ENCODE measurements at places on chromosomes 16 and 17. TPM values are rescaled to one million over a fixed set of nuclear protein-coding genes. Genes with fewer than 3 reads are reported as not detected.

CIITA gene
- total RNA-seq, result 5.6 TPM

SAP30BP gene
- total RNA-seq, result 37.7 TPM

EPOP gene
- 0.32 TPM for total RNA-seq

CIBAR2 gene
- not detected for total RNA-seq

MGRN1 gene
- total RNA-seq, result 22.5 TPM

C16orf74 gene
- 6.6 TPM for total RNA-seq

GRCh38 chr16:85347213-85347591 is 234.9 kb upstream of the CIBAR2 start:
- no peak for DNase-seq

- no peak for DNase-seq
These were observed 17.5 kb upstream of the MTMR4 start for GRCh38 chr17:58531661-58532554.

- no peak for DNase-seq
These were observed 29.7 kb downstream of the TPSG1 start for GRCh38 chr16:1195393-1195666.

DNA sequence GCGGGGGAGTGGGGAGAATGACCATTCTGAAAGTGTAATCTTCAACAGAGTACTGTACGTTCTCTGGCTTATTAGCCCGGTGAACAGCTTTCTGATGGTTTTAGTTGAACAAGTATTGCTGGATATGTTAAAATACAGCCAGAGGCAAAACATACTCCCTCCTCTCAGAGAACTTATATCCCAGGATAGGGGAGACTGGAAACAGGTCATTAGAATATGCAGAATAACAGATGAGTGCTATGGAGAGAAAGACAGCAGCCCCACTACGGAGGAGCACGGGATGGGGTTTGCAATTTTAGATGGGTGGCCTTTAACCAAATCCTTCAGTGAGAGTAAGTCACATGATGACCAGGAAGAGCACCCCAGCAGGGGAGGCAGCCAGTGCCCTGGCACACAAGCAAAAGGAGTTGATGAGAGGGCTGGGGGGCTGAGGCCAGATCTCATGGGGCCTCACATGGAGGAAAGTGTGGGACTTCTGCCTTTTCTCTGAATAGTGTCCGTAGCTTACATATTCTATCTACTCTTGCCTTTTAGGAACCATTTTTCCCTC is 43.1 kb upstream of the SEC14L1 start:
- DNase-seq, result no peak

GRCh38 chr17:65103896-65104295 is 33.3 kb upstream of the RGS9 start:
- DNase-seq, result no peak

GRCh38 chr16:11783319-11784037 is 13.6 kb downstream of the ZC3H7A start:
- DNase-seq, result no peak

GRCh38 chr17:77019893-77020379 is 120.8 kb upstream of the SEC14L1 start:
- no peak for DNase-seq

- no peak for DNase-seq
These were observed 7.4 kb downstream of the PRCD start for GRCh38 chr17:76547183-76547641.

GRCh38 chr17:74803388-74803930 is 27.3 kb upstream of the NAT9 start:
- DNase-seq, result no peak

DNA sequence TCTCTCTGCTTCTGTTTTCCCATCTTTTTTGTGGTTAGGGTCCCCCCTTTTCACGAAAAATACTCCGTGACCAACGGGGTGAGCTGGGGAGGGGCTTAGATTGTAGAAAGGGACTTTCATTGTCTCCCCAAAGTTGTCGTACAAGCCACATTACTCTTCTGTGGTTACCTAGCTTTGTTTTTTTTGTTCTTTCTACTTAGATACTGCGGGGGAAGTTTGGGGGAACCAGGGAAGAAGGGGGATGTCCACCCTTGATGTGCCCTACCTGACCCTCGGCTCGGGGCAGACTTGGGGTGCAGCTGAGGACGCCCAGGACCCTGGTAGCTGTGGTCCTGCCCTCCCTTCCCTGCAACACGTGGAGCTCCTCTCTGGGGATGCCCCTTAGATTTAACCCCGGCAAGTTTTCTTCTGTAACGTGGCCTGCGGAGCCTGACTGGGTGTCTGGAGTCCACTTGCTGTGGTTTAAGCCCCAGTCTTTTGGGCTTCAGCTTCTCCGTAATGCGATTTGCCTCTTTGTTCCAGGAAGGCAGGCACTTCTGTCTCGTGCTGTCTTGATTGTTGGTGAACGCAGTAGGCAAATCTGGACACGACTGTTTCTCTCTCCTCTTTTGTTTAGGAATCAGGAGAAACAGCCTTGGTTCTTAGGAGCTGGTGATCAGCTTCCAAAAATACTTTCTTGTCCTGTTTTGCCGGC is 892 bp downstream of the ABCC1 start:
- no peak for DNase-seq

DNA sequence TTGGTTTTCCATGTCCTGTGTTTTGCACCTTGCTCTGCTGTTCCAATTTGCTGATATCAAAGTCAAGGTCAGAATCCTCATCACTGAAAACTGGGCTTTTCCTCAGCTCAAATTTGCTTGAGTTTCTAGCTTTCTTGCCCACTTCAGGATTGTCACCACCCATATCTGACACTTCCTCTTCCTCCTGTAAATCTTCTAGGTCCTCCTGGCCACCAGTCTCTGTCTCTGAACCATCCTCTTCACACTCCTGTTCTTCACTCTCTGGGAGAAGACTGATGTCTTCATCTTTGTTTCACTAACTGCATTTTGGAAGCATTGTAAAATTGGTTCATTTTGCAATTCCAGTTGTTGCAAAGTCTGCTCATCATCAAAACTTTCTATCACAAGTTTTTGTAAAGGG is 63.4 kb upstream of the RBL2 start:
- DNase-seq, result no peak

Measured in urinary bladder (tissue), 4 donors.